ENCODE measurements at places on chromosomes 1 and 21.

GRCh38 chr1:231731268-231731667 lies 104.7 kb downstream of the DISC1 start:
- no peak for DNase-seq

DNA sequence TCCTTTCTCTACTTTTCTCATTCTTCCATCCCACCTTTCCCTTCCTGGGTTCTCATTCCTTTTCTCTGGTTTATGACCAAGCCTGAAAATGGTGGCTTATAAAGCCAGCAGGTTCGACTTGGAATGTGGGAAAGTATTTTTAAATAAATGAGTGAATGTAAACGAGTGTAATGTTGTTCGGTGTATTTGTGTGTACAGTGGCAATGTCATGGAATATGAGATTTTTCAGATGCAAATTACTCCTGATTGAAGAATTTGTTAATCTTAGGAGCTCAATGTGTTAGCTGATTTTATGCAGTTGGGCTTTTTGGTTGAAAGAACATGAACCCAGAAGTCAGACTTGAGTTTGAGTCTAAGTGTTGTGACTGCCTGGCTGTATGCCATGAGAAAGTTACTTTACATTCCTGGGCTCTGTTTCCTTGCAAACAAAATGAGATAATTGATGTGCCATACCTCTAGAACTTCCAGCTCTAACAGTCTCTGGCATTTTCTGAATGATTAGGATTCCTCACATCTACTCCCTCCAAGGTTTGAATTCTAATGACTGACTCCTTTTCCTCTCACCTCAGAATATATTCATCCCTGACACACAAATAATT lies 6.6 kb downstream of the SGIP1 start:
- no peak for DNase-seq

DNA sequence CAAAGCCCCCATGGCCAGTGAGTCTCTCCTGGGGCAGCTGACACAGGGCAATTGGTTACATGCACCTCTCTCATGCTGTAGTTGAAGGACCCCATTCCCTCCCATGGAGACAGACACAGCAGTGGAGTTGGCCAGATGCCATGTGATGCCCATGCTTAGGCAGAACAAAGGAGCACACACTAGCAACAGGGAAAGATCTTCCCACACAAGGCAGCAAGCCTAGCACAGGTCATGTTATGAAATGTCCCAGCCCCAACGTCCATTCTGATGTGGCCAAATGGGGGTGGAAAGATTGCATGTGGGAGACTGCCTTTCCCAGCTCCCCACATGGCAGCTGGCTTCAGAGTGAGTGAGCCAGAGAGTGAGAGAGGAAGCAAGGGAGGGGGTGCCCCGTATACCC lies 34.5 kb downstream of the AADACL4 start:
- DNase-seq: no peak

- no peak for DNase-seq
These were observed 80.9 kb downstream of the RNF220 start for GRCh38 chr1:44485934-44486460.

GRCh38 chr1:31715087-31715872 lies 11.5 kb upstream of the COL16A1 start:
- peak; percentile 50 for DNase-seq

DNA sequence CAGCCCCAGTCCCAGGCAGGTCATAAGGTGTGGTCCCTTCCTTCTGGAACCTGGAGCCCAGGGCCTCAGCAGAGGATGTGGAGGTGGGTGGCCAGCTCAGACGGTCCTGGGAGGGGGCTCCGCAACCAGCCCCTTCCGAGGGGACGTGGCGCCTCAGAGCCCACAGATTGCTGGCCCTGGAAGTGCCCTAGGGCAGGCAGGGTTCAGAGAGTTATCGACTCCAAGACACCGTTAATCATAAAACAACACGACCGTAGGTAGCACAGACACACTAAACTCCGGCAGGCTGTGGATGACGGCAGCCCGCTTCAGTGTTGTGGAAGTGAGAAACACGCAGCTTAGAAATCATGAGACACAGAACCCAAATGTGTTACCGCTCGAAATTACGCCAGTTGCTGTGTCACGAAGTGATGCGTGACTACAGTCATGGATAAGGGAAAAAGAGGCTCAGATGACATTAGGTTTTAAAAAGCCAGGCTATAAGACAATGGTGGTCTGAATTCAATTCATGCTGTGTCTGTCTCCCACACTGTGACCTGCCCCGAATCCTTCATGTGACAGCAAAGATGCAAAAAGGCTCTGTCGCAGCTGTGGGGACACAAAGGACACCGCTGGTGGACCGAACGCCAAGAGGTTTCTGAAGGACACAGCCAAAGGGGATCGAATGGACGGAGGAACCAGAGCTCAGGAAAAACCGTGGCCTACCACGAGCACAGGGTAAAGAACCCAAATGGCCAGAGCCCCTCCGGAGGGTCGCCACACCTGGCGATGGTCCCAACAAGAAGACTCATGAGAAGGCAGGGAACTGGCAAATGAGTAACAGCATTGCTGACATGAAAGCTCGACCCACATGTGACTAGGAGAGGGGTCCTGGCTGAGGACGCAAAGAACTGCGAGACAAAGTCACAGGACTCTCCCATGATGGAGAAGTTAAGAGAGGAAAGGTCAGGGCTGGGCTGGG lies 1.7 kb upstream of the SUMO3 start:
- DNase-seq: no peak

DNA sequence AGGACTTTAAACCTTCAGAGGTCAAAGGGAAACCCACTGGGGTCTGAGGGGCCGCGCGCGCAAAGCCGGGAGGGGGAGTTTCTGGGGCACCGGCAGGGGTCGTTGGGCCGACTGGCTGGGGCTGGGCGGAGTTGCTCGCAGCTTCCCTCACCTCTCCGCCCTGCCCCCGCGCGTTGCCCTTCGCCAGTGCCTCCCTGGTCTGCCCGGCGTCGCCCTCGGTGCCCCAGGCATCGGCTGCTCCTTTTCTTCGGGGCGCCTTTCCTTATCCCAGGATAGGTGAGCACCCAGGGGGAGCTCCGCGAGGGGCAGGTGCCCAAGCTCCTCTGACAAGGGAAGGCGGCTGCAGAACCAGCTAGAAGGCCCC lies 390 bp upstream of the NGF start:
- DNase-seq: no peak

DNA sequence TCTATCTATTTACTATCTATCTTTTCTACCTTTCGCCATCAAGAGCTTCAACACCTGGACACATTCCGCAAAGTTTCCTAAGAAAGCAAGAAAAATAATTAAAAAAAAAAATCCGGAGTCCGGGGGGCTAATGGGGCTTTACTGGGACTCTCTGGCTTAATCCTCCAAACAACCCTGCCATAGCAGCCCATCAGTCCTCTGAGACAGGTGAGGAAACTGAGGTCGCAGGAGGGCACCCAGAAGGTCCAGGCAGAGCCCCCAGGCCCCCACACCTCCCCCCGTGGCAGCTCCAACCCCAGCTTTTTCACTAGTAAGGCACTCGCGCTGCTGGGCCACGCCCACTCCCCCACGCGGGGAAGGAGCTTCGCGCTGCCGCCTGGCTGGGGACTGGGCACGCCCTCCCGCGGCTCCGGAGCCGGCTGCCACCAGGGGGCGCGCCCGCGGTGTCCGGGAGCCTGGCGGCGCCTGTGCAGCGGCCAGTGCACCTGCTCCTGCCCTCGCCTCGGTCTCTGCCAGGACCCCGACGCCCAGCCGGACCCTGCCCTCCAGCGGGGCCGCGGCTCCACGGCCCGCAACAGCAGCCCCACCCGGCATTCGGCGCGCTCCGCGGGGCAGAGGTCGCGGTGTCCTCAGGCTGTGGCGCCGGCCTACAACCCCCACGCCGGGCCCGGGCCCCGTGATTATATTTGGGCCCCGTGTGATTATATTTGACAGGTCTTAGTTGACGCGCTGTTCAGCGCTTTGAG lies 54.1 kb upstream of the SAMD11 start:
- DNase-seq: peak; percentile 76

DNA sequence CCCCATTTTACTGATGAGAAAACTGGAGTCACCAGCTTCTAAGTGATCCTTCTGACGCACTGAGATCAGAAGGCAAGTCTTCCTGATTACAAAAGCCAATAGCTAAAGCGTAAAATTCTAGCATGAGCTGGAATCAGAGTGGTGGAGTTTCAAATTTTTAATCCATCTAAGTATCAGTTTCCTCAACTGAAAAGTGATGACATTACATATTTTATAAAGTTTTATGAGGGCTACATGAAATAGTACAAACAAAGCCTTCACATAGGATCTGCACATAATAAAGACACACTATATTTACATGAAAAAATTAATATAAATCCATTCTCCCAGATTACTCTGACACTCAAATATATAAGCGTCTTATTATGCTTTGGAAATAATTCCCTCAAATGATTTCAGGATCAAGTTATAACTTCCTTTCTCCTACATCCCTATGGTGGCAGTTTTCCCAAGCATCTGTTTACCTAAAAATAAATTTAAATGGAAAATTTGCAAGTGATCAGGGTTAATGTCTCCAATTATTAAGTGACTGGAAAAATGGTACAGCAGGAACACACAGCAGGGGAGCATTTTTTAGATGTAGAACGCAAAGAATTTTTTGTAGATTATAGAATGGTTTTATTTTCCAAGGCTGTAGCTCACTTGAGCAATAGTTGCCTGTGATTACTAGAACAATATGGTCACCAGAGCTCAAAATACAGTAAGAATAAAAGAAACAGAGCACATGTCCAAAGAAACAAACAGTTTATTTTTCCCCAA lies 490.4 kb upstream of the C1orf87 start:
- no peak for DNase-seq

DNA sequence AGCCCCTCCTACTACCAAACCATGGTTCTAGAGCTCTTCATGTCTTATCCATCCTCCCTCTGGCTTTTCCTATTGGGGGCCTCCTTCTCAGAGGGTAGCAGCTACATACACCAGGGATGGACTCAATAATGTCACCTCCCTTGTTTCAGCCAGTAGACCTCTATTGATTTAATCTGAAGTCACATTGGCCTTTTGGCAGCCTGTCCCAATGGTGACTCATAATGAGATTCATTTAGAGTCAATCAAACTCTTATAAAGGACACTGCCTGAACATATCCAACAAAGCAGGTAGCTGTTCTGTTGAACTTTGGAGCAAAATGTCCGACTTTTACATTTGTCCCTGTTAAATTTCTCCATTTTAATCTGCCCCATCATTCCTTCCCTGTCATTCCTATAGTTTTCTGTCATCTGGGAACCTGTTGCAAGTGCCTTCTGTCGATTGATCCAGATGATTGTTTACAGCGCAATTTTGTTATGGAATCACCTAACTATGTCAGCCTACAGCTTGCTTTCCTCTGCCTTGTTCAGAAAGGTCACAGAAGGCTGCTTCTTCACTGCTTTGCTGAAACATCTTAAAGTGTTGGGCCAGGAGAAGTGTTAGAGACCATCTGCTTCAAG lies 105.9 kb downstream of the ETS2 start:
- no peak for DNase-seq

DNA sequence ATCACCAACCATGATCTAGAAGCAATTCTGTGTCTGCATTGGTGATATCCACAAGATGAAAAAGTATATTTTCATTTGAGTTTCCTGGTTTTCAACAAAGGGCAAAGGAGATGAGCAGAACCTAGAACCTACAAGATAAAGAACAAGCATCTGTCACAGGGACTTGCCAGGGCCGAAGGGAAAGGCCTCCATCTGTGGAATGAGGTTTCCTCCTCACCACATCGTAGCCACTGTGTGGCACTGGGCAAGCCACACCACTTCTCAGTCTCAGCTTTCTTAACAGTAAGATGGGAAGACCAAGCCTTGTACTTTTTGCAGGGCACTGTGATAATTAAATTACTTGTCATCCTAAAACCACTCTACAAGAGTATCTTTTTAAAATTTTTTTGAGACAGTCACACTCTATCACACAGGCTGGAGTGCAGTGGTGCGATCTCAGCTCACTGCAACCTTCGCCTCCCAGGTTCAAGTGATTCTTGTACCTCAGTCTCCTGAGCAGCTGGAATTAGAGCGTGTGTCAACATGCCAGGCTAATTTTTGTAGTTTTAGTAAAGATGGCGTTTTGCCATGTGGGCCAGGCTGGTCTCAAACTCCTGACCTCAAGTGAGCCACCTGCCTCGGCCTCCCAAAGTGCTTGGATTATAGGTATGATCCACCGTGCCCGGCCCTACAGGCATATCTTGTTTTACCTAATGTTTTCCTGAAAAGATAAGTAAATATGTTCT lies 45.8 kb downstream of the ARHGEF11 start:
- DNase-seq: no peak

DNA sequence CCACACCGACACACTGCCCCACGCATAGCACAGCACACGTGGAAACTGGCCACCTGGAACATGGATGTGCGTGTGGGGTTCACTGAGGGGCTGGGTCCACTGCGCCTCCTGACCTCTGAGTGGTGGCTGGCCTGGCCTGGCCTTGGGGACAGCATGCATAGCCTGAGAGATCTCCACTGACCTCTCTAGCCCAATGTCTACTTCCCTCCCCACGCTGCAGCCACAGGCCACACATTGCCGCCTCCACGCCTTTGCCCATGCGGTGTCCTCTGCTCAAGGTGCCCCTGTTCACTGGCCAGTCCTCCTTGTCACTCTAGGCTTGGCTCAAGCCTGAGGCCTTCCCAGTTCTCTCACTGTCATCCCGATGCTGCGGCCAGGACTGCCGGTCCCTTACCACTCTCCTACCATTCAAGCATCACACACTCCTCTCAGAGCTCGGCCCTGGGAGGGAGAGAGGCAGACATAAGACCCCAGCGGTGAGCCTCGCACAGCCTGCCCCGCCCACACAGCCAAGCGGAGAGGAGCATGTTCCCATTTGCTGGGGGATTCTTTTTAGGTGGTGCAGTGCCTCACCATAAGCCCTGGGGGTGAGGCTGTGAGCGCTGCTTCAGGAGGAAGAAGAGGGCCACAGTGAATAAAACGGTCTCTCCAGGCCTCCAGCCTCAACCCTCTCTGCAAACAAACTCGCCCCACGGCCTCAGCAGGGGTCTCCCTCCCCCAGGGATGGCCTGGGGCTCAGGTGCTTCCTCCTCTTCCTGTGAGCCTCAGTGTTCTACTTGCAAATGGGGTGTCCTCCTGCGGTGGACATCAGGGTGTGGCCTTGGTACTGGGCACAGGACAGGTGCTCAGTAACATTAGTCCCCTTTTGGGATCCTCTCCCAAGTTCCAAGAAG lies 80.8 kb downstream of the DMRTB1 start:
- no peak for DNase-seq

- no peak for DNase-seq
These were observed 219.5 kb downstream of the TPR start for GRCh38 chr1:186155594-186155993.

Measured in CD8-positive, alpha-beta T cell (primary cell).